Stimulated activated CD4-positive, alpha-beta T cell treated with anti-CD3 and anti-CD28 coated beads, Interleukin-4, amount 100 ng/mL, for 24 hours (primary cell): ENCODE measurements at places on chromosomes 16 and 17.

- peak; percentile 52 for DNase-seq
Observed at GRCh38 chr17:44222112-44222869, 2.8 kb upstream of the UBTF start.

- no peak for DNase-seq
Observed at GRCh38 chr17:60335289-60335688, 56.6 kb downstream of the USP32 start.

- no peak for DNase-seq
Observed at GRCh38 chr16:84293406-84293805, 1.3 kb upstream of the WFDC1 start.

- DNase-seq: no peak
Observed at GRCh38 chr17:14776791-14777190, 475.9 kb downstream of the HS3ST3B1 start.

DNA sequence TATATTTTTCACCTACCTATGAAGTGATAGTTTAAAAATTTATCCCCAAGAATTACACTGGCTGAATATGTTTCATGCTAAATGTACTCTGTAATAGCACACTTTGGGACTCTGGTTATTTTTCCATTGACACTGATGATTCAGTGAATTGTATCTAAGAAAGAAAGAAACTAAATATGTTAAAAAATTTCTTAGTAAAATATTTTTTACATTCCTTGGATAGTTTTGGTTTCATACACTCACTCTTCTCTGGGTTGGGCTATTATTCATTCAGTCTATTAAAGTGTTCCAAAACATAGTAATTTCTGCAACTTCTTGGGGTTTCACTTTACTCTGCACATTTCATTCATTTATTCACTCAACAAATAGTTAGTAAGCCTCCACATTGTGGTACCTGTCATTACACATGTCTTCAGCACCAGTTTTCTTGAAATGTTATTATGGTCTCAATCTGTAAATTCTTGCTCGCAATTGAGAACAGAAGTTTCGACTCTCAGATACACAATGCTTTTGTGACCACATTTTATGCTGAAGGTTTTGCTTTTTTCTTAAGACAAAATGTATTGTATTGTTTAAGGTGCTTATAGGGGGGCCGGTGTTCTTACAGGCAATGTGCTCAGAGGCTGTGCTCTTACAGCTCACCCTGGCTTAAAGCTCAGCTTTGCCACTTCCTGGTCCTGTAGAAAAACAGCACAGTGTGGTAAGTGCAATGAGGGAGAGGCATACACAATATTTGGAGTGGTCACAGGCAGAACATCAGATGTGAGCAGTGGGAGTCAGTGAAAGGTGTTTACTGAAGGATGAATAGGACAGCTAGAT lies 17.4 kb downstream of the CNTNAP4 start:
- no peak for DNase-seq

GRCh38 chr16:3983081-3983520 lies 102.6 kb upstream of the CREBBP start:
- peak; percentile 48 for DNase-seq

GRCh38 chr17:82241926-82242697 lies 13.3 kb downstream of the SLC16A3 start:
- no peak for DNase-seq

DNA sequence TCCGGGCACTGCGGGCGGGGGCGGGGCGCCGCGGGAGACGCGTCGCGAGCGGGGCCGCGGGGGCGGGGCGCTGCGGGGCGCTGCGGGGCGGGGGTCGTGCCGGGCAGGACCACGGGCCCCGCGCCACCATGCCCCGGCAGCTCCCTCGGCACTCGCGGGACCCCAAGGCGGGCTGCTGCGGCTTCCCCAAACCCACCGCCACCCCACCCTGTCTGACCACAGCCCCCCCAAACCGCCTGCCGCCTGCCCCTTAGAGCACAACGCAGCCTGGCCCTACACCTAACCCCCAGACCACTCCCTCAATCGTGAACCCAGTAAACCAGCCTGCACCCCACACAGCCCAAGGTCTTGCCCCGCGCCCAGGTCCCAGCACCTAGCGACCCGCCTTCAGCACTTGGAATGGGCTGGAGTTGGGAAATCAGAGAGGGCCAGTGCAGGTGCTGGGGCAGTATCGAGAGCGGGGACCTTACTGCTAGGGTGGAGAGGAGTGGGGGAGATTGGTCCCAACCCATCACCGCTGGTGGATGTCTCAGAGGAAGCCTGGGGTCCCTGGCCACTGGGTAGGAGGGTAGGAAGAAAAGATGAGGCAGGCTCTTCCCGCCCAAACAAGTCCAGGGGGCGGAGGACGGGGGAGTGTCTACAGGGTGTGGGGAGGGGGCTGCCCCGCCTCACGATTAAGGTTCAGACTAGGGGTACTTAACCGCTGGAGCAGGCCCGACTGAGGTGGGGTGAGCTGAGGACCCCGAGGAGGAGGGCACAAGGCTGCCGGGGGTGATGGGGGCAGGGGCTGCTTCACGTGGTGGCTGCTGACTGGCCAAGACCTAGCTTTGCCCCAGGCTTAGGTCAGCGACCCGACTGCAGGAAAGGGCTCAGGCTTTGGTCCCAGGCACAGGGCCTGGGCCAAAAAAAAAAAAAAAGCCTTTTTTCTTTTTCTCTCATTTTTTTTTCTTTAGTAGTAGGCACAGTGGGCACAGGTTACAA lies 539 bp upstream of the VAMP2 start:
- no peak for DNase-seq

- DNase-seq: no peak
Observed at GRCh38 chr16:2595393-2596205, 57.8 kb downstream of the PDPK1 start.
